ENCODE measurements at places on chromosomes 16 and 17. TPM values are rescaled to one million over a fixed set of nuclear protein-coding genes. Genes with fewer than 3 reads are reported as not detected.

DNA sequence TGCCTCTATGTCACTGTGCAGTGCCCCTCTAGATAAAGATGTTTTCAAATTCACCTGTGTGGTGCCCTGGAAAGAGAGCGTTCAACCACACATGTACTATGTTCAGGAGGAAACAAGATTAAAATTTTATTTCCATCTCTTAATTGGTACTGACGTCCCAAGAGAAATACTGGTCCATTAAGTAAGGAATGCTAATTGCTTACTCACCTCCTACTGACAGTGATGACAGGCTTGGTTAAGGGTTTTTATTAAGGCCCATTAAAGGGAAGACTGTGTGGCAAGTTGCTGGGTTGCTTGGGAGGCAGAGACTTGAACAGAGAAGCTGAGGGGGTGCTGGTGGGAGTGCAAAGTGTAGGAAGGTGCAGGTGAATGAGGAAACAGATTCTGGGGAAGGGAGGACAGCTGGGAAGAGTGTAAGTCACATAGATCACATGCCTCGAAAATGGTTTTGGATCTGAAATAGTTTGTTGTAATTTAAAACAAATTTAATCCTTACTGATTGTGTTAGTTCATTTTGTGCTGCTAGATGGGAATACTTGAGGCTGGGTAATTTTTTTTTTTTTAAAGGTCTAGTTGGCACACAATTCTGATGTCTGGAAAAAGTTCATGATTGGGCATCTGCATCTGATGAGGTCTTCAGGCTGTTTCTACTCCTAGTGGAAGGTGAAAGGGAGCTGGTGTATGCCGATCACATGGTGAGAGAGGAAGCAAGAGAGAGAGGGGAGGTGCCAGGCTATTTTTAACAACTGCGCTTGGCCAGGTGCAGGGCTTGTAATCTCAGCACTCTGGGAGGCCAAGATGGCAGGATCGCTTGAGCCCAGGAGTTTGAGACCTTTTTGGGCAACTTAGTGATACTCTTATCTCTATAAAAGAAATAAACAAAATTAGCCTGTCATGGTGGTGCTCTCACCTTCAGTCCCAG is 140.5 kb downstream of the CACNG3 start:
- no peaks in the 10 kb centered on the region for H3K4me1 ChIP-seq
- no peak for DNase-seq
- no peaks in the 10 kb centered on the region for H3K36me3 ChIP-seq
- no peak overlapping the region for H3K4me3 ChIP-seq
- H3K27ac ChIP-seq, result no peak overlapping the region
- H3K27me3 ChIP-seq, result no peaks in the 10 kb centered on the region

DNA sequence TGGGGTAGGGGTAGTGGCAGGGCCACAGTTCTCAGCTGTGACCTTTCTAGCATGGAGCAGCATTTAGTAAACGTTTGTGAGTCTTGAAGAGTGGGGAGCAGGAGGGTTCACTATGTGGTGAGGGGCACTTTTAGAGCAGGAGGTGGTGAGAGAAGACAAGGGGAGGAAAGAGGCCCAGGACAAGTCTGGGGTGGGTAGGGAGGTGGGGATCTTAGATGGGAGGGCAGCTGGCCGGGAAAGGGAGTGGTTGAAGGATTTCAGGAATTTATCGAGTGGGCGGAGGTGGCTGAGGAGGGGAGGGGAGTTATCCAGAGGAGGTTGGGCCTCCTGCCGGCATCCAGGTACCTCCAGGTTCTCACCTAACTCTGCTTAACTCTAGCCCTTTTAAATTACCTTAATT is 1.9 kb downstream of the CLEC16A start:
- peak overlapping the region; percentile 18 for H3K27ac ChIP-seq
- peaks cover 18% of the 10 kb centered on the region for H3K4me1 ChIP-seq
- no peaks in the 10 kb centered on the region for H3K36me3 ChIP-seq
- H3K4me3 ChIP-seq, result no peak overlapping the region
- H3K27me3 ChIP-seq, result no peaks in the 10 kb centered on the region

- no peaks in the 10 kb centered on the region for H3K36me3 ChIP-seq
- no peaks in the 10 kb centered on the region for H3K27me3 ChIP-seq
- no peak overlapping the region for H3K27ac ChIP-seq
- H3K4me1 ChIP-seq, result no peaks in the 10 kb centered on the region
- no peak overlapping the region for H3K4me3 ChIP-seq
- DNase-seq, result no peak
These were observed 18.1 kb upstream of the LCMT1 start for GRCh38 chr16:25093208-25094061.

GRCh38 chr17:33602981-33603380 is 309.9 kb upstream of the ASIC2 start:
- H3K27ac ChIP-seq, result no peak overlapping the region
- H3K27me3 ChIP-seq, result no peaks in the 10 kb centered on the region
- DNase-seq, result no peak
- H3K4me1 ChIP-seq, result no peaks in the 10 kb centered on the region
- no peak overlapping the region for H3K4me3 ChIP-seq

GRCh38 chr17:78883533-78884131 is 19.4 kb downstream of the CEP295NL start:
- H3K27me3 ChIP-seq, result no peaks in the 10 kb centered on the region
- H3K36me3 ChIP-seq, result no peaks in the 10 kb centered on the region
- peak overlapping the region; percentile 84 for H3K27ac ChIP-seq
- peaks cover 97% of the 10 kb centered on the region for H3K4me1 ChIP-seq
- no peak overlapping the region for H3K4me3 ChIP-seq
- DNase-seq, result peak; percentile 58

Gene TELO2
- total RNA-seq, result 34.9 TPM
